ENCODE measurements at places on chromosomes 16 and 17. TPM values are rescaled to one million over a fixed set of nuclear protein-coding genes. Genes with fewer than 3 reads are reported as not detected.

The IRX6 gene
- total RNA-seq, result not detected

The RAB11FIP4 gene
- 65.1 TPM for total RNA-seq

The CACNA1H gene
- total RNA-seq, result 34.5 TPM

The MT1E gene
- total RNA-seq, result 31.0 TPM

The CLEC18A gene
- 0.16 TPM for total RNA-seq

The HIGD1B gene
- total RNA-seq, result not detected

The COPZ2 gene
- not detected for total RNA-seq

The GLP2R gene
- not detected for total RNA-seq

The CES3 gene
- total RNA-seq, result 1.0 TPM

The MYH11 gene
- 1.0 TPM for total RNA-seq

The CLDN7 gene
- 117 TPM for total RNA-seq

The PSMD11 gene
- 132 TPM for total RNA-seq

The DDX52 gene
- 46.2 TPM for total RNA-seq

The CCL8 gene
- not detected for total RNA-seq

The HYDIN gene
- total RNA-seq, result 5.1 TPM

The PSMB3 gene
- total RNA-seq, result 270 TPM

The DLX3 gene
- total RNA-seq, result not detected

DNA sequence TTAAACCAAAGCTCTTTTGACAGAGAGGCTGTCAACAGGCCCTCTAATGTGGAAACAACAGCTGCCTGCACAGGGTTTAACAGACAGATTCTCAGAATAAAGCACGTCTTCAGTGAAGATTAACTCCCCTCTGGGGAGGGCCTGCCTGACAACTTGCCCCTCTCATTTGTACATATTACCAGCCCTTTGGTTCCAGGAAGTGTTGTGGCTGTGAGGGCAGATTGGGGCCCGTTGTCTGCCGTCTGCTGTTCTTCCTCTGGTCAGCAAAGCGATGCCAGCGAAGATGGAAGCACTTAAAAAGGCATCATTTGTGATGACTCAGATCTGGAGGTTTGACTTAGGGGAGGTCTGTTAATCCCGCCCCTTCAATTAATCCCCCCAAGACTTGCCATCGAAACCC is 177.0 kb upstream of the IRX6 start:
- no peak for DNase-seq

GRCh38 chr16:55821210-55821609 is 11.7 kb downstream of the CES1 start:
- DNase-seq, result no peak

DNA sequence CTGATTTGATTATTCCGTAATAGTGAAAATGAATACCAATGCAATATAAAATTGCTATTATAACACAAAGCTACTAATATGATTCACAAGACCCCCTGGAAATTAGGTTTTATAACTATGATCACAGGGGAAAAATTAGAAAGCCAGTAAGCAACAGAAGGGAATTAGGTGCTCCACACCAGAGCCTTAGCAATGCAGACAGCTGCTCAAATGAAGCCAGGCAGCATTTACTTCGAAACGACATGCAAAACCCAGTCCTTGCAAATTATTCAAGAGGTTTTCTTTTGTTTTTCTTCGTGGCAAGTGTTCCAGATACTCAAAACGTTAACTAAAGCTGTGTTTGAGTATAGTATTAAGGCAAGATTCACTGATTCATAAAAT is 47.9 kb downstream of the TOX3 start:
- peak; percentile 28 for DNase-seq

DNA sequence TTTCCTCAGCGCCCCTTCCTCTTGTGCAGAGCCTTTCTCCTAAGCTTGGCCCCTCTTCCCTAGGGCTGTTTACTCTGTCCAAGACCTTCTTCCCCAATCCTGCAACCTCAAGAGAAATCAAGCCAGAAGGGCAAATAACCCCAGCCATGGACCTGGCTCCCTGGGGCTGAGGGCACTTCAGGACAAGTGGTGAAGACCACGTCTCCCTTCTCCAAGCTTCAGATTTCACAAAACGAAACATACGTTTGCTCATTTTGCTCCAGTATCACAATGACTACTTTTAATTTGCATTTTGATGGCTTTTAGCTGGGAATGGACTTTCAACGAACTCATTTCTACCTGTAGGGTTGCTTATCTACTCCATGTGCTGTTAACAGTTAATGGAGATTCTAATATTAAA is 139.8 kb upstream of the CACNG5 start:
- no peak for DNase-seq

DNA sequence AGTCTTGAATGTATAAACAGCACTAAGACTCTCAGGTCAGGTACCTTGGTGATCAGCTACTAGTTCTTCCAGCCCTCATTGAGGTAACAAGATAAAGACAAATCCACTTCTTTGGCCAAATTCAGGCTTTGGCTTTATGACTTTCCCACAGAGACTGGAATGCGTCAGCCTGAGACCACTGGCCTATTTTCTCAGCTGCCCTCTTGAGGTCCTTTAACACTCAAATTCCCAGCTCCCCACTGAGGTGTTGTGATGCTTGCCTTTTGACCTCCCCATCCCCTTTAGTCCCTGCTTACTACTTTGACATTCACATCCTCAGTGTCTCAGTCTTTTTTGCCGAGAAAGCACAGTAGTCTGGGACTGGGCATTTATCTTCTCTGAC is 10.6 kb downstream of the TNFAIP1 start:
- DNase-seq, result peak; percentile 35

- no peak for DNase-seq
Observed at GRCh38 chr17:35188111-35188510, 6.1 kb downstream of the SLC35G3 start.

DNA sequence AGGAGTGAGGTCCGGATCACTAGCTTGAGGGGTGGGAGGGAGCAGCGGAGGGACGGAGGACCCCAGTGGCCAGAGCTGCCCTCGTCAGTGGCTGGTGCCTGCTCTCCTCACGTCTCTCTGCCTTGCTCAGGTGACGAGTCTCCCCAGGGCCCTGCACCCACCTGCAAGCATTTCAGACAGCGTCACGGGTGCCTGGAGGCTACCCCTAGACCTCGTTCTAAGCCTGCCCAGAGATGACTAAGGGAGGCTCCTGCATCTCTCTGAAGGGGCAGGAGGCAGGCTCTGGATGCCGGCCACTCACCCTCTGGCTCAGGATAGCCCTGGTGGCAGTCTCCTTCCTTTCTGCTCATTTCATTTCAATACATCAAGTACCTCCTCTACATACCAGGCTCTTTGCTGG is 68.8 kb downstream of the MRC2 start:
- no peak for DNase-seq

DNA sequence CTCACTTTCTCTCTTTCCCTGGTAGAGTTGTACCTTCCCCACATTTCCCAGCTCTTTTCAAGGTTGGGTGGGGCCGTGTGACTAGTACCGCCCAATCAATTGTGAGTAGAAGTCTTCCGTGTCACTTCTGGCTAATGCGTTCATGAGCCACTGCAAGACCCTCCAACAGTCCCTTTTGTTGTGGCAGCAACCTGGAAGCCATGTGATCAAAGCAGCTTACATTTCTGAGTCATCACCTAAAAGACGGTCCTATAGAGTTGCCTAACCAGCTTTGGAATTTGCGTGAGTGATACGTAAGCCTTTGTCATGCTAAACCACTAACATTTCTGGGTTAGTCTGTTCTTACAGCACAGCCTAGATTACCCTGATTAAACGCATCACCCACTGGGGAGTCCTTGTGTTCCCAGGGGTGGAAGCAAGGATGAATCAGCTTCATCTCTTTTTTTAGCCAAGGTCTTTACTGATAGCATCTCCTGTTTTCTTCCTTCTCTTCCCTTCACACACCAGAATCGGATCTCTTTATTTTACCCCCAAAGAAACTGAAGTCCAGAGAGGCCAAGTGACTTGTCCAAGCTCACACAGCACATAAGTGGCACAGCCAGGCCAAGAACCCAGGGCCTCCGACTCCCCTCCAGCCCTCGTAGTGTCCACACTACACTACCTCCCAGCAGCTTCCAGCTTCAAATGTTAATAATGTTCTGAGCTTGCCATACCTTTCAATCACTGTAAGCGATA is 366.3 kb upstream of the XYLT1 start:
- DNase-seq, result peak; percentile 95

DNA sequence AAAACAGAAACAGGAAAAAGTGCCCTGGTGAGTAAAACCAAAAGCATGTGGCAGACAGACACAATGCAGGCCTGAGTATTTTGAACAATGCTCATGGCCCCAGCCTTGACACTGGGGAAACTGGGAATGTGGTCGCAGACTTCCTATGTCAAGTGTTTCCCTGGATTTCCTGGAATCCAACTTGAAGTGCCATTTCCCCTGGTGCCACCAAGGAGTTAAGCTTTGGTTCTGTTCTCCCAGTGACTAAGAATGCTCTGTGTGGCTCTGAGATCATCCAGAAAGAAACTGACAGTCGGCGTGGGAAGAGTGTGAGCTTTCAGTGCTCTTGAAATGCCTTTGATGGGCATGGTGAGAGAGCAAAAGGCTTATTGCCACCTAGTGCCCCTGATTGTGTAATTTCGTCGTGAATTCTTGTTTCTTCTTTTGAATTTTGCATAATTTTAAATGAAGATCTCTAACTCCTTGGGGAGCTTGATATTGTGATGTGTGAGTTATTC is 96.0 kb downstream of the YPEL2 start:
- no peak for DNase-seq

DNA sequence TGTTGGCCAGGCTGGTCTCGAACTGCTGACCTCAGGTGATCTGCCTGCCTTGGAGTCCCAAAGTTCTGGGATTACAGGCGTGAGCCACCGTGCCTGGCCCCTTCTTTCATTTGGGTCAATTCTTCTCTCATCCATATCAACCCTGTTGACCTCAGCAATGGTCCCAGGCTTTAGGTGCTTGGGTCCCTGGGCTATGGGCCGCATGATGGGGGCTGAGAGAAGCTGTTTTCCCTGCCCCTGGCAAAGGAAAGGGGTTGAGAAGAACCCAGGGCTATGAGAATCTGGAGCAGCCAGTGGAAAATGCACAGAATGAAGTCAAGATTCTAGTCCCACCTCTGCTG is 90.2 kb upstream of the TOB1 start:
- DNase-seq, result no peak

- peak; percentile 22 for DNase-seq
Observed at GRCh38 chr17:72775237-72775636, 317.3 kb downstream of the SLC39A11 start.

GRCh38 chr16:56841233-56841632 is 23.8 kb upstream of the SLC12A3 start:
- no peak for DNase-seq

DNA sequence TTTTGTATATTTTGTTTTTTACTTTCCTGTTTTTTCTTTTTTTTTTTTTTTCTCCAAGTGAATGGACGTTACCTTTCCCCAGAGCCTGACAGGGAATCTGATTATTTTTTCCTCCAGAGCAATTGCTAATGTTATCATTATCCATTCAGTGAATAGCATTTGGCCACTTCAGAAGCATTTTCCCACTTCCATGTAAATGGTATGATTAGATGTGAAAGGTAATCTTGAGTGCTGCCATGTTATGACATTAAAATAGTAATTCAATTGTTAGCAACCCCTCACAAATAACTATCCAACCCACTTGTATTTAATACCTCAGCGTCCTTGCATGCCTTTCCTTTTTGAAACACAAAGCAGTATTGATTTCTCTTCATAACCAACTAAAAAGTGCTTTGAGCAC is 1243.8 kb downstream of the CDH8 start:
- no peak for DNase-seq

GRCh38 chr17:61253937-61254574 is 145.6 kb upstream of the TBX2 start:
- DNase-seq, result peak; percentile 8

- peak; percentile 91 for DNase-seq
Observed at GRCh38 chr17:8994319-8994718, 27.0 kb upstream of the NTN1 start.

- DNase-seq, result peak; percentile 24
Observed at GRCh38 chr16:78553268-78554039, 454.0 kb downstream of the WWOX start.

- no peak for DNase-seq
Observed at GRCh38 chr16:15961060-15961511, 11.7 kb downstream of the ABCC1 start.

DNA sequence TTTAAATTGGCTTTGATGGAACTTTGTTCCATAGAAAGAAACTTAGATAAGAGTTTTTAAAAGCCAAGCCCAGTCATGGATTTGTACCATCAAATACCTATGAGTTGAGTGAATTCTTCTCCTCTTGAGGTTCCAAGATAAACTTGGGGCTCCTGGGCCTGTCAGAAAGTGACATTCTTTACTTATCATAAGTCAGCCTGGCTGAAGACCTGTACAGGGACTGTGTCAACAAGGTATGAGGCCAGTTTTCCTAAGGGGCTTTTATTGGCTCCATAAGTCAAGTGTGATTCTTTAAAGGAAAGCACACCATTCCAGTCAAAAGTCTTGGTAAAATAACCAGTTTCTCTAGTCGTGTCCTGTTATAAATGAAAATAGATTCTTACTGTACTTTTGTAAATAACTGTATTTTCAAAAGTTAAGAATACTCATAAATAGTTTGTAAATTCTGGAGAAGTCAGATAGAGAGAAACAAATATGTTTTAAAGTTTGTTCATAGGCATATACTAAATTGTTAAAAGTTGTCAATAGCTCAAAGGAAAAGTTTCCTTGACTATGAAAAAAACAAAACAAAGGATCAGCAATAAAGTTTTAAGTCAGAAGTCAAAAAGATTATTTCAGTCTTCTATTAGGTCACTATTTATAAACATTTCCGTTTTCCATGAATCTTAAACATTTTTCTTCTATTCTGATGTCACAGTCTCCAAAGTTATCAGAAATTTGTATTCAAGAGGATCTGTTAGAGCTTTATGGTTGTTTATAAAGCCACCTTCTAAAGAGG is 22.5 kb upstream of the MYO1D start:
- no peak for DNase-seq

- peak; percentile 31 for DNase-seq
Observed at GRCh38 chr16:49811644-49812334, 44.1 kb downstream of the ZNF423 start.

DNA sequence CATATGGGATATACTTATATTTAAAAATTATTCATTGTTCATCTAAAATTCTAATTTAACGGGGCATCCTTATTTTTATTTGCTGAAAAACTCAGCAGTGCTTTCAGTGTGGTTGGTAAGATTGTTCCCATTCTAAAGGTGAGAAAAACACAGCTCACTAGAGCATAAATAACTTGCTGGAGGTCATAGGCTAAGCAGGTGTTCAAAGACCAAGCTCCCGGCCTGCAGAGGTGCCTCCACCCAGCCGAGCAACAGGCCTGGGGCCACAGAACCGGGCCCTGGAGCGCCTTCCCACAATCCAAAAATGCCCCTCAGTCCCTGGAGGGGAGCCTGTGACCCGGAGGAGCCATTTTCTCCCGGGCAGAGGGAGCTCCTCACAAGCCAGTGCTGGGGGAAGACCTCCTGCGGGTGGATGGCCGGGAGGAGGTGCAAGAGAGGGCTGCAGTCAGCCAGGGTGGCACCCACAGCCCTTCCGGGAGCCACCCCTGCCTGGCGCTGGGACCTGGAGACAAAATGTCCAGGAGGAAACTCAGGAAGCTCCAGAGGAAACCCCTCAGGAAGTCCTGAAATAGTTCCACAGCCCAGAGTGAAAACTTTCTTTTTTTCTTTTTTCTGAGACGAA is 14.7 kb downstream of the ABR start:
- no peak for DNase-seq

GRCh38 chr17:14152721-14153120 is 83.4 kb downstream of the COX10 start:
- DNase-seq, result no peak

- DNase-seq, result no peak
Observed at GRCh38 chr17:38727736-38728135, 2.4 kb upstream of the CISD3 start.

- no peak for DNase-seq
Observed at GRCh38 chr17:18247613-18248001, 10.9 kb downstream of the FLII start.
